ENCODE measurements at places on chromosomes 3 and 15. TPM values are rescaled to one million over a fixed set of nuclear protein-coding genes. Genes with fewer than 3 reads are reported as not detected.
A peak's percentile ranks its signal among the peaks of the same experiment; 100 is the strongest.

- H3K36me3 ChIP-seq = no peaks in the 10 kb centered on the region
- no peak overlapping the region for H3K4me3 ChIP-seq
- no peaks in the 10 kb centered on the region for H3K4me1 ChIP-seq
- H3K27ac ChIP-seq = no peak overlapping the region
- DNase-seq = no peak
- H3K27me3 ChIP-seq = no peaks in the 10 kb centered on the region
Measured at GRCh38 chr3:28504976-28505375, 156.4 kb upstream of the AZI2 start.

DNA sequence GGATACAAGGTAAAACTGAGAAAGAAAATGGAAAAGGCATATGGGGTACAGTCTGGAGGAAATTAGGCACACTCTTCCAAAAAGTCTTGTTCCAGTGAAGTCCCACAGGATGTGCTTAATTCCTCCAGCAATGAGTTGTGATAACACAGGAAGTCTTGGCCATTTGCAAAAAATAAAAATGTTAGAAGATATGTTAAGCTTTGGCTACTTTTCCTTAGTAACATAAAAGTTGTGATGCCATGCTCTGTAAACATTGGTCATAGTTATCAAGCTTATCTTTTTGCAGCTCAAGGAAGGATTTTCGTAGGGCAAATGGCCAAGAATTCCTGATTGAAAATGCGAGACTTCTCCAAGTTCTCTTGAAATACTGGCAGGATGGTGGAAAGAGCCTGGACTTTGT, 26.4 kb downstream of the LNP1 start:
- no peak overlapping the region for H3K4me3 ChIP-seq
- H3K36me3 ChIP-seq = no peaks in the 10 kb centered on the region
- peaks cover 34% of the 10 kb centered on the region for H3K4me1 ChIP-seq
- no peak for DNase-seq

The LMAN1L gene
- total RNA-seq = 0.08 TPM

The GSK3B gene
- 20.7 TPM for total RNA-seq

DNA sequence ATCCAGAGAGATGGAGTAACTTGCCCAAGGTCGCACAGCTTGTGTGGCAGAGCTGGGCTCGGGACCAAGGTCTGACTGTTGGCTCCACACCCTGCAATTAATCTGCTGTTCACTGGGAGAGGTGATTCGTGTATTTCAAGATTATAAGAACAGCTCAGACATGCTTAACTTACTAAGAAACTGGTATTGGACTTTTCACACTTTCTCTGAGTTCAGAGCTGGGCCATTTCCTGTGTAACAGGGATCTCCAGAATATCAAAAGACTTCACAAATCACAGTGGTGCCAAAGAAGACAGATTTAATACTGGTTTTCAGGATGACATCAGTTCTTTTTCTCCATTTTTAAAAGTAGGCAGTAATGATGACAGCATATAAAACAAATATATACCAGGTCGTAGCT, 156.8 kb upstream of the UBE2E1 start:
- no peaks in the 10 kb centered on the region for H3K4me1 ChIP-seq
- H3K27me3 ChIP-seq = no peaks in the 10 kb centered on the region
- H3K4me3 ChIP-seq = no peak overlapping the region

DNA sequence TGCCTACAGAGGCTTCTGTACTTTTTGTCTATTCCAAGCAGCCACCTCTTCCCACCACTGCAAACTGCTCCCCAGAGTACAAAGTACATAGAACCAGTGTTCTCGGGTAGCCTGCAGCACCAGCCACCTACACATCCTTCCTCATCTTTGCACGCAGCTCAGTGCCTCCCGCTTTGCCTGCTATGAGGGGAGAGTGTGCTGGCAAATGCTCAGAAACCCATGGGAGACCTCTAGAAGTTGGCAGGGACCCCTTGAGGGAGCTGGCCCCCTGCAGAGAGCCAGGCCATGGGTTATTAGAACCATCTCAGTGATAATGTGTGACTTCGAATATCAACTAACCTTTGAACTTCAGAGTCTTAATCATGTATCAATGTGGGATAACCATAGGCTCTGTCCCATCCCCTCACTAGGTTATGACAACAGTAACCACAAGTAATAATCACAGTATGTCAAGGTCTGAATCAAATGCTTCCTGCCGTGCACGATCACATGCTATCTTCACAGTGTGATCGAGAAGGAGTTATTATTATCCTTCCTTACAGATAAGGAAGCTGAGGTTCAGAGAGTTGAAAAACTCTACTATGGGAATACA, 22.8 kb upstream of the SMAD3 start:
- H3K4me1 ChIP-seq = peaks cover 5% of the 10 kb centered on the region
- DNase-seq = no peak
- no peak overlapping the region for H3K4me3 ChIP-seq
- peak overlapping the region; percentile 27 for H3K27ac ChIP-seq
- no peaks in the 10 kb centered on the region for H3K36me3 ChIP-seq

DNA sequence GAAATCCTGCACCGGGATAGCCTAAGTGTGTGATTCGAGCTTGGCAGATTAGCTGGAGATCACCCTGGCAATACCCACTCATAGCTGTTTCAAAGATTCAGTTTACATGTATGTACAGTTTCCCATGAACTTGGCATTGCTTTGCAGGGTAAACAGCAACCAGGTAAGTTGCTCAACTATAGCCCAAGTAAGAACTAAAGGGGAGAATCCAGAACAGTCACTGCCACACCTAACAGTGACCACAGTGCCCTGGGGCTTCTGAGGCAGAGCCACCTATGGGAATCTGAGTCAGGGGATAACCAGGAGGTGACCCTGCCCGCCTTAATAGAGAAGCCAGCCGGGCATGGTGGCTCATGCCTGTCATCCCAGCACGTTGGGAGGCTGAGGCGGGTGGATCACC, 15.9 kb downstream of the CDAN1 start:
- no peak for DNase-seq
- no peak overlapping the region for H3K4me3 ChIP-seq
- H3K4me1 ChIP-seq = no peaks in the 10 kb centered on the region
- peaks cover 28% of the 10 kb centered on the region for H3K36me3 ChIP-seq
- H3K27me3 ChIP-seq = no peaks in the 10 kb centered on the region
- H3K27ac ChIP-seq = no peak overlapping the region

GRCh38 chr3:46748170-46748569, 30.5 kb upstream of the PRSS50 start:
- no peaks in the 10 kb centered on the region for H3K27me3 ChIP-seq
- H3K27ac ChIP-seq = no peak overlapping the region

The PLA2G4F gene
- total RNA-seq = not detected

DNA sequence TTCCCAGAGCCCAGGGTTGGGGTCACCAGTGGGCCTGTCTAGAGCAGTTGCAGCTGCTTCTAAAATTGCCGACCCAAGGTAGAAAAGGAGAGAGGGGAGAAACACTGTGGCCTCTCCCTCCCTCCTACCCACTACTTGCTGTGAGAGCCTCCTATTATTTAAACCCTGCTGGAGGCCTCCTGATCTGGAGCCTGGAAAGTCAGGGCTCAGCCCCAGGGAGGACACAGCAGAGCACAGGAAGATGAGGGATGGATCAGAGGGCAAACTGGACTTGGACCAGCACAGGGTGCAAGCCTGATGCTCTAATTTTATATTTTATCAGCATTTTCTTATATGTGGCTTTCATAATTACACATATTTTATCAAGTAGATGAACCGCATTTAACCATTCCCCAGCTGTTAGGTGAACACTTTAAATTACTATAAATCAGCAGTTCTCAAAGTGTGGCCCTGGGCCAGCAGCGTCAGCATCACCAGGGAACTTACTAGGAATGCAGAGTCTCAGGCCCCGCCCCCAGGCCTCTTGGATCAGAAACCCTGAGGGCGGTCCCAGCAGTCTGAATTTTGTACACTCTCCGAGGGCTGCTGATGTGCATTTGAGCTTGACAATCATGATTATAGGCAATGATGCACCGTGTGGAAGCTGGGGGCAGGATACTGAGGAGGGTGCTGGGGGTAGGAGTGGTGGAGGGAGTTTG, 26.7 kb downstream of the SMAD3 start:
- no peaks in the 10 kb centered on the region for H3K36me3 ChIP-seq
- no peak for DNase-seq
- no peak overlapping the region for H3K27ac ChIP-seq
- H3K4me3 ChIP-seq = no peak overlapping the region

The GOLGA6L9 gene
- 1.3 TPM for total RNA-seq
